ENCODE measurements at places on chromosomes 13 and 19.

GRCh38 chr19:47564081-47564480, 8.9 kb downstream of the ZNF541 start:
- no peak for DNase-seq

GRCh38 chr19:2164020-2164998, 576 bp downstream of the DOT1L start:
- peak; percentile 64 for DNase-seq

- no peak for DNase-seq
Measured at GRCh38 chr13:18921063-18921462, 260.6 kb downstream of the TUBA3C start.

- no peak for DNase-seq
Measured at GRCh38 chr19:7953060-7953459, 9.6 kb upstream of the TIMM44 start.

DNA sequence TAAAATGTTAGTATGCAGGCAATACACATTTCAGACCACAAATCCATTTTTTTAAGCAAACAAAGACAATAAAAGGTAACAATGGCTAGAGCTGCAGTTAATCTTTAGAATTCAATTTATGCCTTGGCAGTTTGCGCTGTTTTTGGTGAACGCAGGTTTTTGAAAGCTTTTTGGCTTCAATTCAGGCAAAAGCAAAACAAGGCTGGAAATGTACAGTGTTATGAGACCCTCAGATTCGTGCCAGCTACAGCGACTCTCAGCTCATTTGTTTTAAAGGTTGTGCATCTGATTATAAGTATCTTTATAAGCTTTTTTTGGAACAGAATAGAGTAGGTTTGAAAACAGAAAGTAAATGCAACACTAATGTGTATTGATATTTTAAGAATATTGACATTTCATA, 63.6 kb upstream of the SOX1 start:
- DNase-seq, result peak; percentile 70

- DNase-seq, result no peak
Measured at GRCh38 chr19:10923260-10924112, 5.0 kb downstream of the YIPF2 start.

DNA sequence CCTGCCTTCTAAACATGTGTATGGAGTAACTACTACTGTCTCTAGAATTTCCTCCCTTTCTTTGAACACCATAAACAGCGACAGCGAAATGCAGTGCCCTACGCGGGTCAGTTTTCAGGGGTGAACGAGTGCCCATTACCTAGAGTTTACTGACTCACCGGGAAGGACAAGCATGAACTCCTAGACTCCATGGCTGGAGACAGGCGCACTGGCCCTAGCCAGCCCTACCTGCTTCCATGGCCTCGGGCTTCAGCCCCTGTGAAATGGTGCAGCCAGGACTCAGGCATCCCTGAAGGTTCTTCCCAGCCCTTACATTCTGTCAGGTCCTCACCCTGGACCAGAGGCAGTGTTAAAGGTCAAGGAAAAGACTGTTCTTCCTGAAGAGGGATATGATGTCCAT, 8.5 kb downstream of the RANBP3 start:
- DNase-seq, result no peak

DNA sequence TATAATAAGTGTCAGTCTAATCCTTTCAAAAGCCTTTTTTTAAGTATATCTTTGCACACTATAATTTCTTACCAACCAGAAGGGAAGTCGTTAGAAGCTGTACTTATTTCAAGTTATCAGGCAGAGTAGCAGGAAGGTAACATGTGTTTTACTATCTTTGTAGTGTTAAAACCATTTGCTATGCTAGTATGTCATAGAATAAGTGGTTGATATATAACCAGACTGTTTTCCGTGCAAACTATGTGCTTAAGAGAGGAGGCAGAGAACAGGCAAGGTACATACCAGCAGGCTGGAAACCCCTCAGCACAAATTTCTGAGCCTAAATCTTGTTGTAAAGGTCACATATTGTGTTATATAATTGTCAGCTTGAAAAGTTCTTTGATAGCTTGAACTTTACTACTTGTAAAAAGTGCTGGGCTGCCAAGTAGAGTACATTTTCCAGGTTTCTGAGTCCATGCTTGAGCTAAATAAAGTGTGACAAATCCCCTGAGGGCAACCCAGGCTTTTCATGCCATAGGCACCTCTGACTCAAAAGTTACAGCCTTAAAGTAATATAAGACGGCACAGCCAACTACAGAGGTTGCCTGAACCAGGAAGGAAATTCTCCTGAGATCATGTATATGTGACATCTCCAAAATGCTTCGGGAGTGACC, 1297.4 kb downstream of the PCDH9 start:
- DNase-seq, result peak; percentile 38

- DNase-seq, result no peak
Measured at GRCh38 chr19:15633082-15633835, 7.4 kb upstream of the CYP4F3 start.

DNA sequence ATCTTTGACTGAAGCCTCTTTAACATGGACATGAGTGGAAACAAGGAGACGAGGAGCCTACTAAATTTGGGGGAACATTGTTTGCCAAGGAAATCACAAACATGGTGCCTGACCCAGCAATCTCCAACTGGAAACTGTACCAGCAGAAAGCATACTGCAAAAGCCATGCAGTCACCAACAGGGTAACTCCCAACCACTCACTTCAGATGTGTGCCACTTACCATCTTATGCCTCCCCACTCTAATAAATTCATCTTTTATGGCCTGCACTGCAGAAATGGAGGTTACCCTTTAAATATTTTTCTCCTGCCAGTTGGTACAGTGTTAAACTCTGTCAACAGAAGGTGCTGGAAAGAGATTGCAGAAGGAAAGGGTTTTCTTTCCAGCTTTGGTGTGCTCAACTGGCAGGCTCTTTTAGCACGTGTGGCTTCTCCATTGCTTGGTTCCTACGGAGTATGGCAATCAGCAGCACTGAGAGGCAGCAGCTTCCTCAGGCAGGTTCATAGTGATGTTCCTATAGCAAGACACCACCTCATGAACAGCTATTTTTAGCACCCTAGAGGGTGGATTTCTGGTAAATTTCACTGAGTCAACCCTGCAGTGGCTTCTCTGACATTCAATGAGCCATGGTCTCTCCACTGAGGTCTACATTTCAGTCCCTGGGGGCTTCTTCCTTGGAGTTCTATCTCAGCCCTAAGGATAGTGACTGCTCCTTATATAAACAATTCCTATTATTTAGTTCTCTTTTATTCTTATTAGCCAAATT, 21.4 kb downstream of the MIR17HG start:
- no peak for DNase-seq

- no peak for DNase-seq
Measured at GRCh38 chr13:105363261-105364190, 1171.9 kb downstream of the EFNB2 start.

- DNase-seq, result no peak
Measured at GRCh38 chr13:27624071-27624470, 2.4 kb downstream of the POLR1D start.

DNA sequence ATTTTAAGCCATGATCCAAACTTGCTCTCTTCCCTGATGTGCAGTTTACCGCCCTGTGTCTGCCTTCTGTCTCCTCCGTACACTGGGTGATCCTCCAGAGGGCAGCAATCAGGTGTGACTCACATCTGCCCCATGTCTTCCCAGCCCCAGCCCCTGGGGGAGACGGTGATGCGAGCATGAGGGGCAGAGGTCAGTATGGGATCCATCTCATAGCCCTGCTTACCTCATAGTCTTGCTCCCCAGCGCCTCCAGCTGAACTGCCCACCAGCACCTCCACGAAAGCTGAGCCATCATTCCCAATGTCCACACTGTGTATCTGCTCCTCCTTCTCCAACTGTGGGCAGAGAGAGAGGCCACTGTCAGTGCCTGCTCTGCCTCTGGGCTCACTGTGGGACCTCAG, 14.6 kb downstream of the XRCC1 start:
- peak; percentile 23 for DNase-seq
